Fibroblast of mammary gland (primary cell): ENCODE measurements at places on chromosomes 11 and 22.
A peak's percentile ranks its signal among the peaks of the same experiment; 100 is the strongest.

- DNase-seq = peak; percentile 27
Measured at GRCh38 chr22:25053153-25053805, 100.8 kb downstream of the KIAA1671 start.

DNA sequence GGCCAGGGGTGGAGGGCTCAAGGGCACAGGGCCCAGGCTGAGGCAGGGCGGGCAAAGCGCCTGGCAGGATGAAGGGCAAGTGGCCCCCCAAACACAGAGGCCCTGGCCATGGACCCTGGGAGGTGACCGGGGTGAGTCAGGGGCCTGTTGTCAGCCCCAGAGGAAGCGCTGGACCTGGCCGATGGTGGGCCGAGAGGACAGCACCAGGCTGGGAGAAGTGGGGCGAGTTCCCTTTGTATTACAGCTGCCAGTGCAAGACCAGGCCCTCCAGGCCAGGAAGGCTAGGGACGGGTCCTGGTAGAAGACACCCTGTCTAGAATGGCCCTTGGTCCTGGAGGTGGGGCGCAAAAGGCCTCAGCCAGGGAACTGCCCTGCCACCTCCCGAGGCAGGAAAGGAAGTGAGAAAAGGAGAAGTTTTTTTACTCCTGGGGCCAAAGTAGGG lies 12.8 kb downstream of the CXCR5 start:
- DNase-seq = no peak

GRCh38 chr11:21372672-21373071 lies 703.3 kb downstream of the NELL1 start:
- no peak for DNase-seq

- DNase-seq = no peak
Measured at GRCh38 chr22:40707154-40707553, 27.9 kb downstream of the MCHR1 start.

GRCh38 chr11:107756553-107756952 lies 44.7 kb upstream of the SLN start:
- no peak for DNase-seq

GRCh38 chr11:123301013-123301591 lies 106.1 kb upstream of the CLMP start:
- peak; percentile 83 for DNase-seq

DNA sequence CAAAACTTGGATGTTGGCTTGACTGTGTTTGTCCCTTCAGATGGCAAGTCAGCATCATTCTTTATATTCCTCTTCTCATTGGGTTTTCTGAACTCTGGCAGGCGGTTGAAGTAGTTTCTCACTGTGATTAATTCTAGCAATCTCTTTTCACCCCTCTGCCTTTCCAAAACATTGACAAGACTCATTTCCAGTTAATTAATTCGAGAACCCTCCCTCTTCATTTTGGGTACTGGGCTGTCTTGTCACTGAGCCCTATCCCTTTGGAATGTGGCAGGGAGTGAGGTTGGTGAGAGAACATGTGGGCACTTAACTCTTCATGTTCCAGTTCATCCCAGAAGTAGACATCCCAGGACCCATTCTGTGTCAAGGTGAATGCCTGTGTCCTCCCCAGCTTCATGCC lies 133.0 kb downstream of the WNT7B start:
- DNase-seq = no peak

- no peak for DNase-seq
Measured at GRCh38 chr11:69114811-69115523, 40.8 kb upstream of the SMIM38 start.

DNA sequence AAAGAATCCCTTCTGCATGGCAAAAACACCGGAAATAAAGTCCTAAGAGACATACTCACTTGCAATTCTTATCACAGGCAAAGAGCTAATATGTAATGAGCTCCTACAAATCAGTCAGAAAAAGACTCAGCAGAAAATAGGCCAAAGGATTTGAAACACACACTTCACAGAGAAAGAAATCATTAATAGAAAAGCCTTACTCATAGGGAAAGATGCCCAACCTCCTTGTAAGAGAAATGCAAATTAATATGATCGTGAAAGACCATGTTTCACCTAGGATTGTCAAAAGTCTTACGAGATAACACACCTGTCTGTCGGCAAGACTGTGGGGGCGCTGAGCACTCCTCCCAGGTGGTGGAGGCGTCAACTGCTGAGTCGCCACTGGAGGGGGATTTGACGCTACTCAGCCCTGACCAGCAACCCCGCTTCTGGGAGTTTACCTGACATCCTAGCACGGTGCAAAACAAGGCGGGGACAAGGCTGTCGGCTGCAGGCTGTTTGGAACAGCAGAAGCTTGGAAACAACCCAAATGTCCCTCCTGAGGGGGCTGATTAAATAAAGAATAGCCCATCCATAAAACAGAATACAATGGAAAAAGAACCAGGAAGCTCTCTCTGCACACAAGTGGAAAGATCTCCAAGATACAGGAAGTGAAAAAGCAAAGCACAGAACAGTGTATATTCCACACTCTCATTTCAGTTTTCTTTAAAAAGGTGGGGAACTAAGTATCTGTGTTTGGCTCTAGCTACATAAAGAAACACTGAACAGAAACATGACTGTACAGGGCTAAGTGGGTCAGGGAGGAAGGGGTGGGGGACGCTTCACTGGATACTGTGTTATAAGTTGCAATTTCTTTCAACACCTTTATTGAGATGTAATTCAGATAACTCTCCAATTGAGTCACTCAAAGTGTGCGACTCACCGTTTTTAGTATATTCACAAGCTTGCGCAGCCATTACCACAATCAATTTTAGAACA lies 11.5 kb downstream of the CSNK1E start:
- DNase-seq = peak; percentile 77
